Suppressor macrophage treated with lipopolysaccharide for 4 hours (primary cell): ENCODE measurements at places on chromosomes 1 and 21.

DNA sequence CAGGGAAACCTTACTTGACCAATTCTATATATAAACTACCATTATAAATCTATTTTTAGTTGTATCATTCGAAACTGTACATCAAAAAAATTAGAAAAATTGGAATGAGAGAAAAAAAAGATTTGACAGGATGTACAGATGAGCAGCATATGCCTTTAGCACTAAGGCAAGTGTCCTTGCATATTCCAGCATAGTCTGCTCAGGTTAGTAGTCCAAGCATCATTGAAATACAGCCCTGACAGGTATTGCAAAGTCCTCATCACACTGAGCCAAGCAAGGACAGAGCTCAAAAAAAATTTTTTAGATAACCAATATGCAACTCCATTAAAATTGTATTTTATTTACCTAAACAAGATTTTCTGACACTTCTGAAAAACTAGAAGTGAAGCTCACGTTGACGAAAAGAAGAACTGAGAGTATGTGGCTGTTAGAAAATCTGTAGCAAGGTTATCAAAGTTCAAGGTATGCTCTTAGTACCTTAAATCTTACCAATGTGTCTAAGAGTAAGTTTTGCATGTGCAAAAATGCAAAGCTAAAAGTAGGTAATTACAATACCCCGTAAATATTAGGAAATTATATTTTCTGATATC lies 465.6 kb upstream of the ADGRL4 start:
- no peak for DNase-seq

DNA sequence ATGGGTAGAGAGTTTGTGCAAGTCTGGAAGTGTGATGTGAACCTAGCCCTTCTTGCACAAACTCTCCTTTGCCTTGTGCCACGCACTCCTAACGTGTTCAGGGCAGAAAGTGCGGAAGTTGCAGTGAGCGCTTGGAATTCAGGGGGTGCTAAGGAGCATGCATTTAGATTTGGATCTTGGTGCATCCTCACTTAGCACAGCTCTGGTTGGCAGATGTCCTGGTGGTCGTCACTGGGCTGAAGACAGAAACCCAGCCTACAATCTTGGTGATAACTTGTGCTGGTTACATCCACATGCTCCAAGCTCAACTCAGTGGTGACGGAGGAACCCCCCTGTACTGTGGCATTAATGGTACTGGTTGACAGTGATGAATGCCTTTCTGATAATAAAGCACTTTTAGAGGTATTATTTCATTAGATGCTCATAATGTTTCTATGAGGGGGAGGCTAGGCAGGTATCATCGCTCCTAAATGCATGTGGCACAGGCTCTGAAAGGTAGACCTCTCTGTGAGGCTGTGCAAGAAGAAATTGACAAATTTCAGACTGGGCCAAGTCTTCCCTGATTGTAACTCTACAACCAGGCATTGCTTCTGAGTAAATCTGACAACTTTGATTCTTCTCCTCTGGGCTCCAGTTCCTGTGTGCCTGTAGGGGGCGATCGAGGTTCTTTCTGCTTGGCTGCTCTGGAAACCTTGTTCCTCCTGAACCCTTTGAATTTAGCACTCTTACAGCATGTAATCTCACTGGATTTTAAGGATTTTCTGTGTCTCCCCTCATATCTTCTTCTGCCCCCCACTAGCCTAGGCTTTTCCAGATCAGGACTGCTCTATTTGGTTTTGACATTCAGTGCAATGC lies 40.6 kb downstream of the MAPKAPK2 start:
- peak; percentile 73 for DNase-seq

DNA sequence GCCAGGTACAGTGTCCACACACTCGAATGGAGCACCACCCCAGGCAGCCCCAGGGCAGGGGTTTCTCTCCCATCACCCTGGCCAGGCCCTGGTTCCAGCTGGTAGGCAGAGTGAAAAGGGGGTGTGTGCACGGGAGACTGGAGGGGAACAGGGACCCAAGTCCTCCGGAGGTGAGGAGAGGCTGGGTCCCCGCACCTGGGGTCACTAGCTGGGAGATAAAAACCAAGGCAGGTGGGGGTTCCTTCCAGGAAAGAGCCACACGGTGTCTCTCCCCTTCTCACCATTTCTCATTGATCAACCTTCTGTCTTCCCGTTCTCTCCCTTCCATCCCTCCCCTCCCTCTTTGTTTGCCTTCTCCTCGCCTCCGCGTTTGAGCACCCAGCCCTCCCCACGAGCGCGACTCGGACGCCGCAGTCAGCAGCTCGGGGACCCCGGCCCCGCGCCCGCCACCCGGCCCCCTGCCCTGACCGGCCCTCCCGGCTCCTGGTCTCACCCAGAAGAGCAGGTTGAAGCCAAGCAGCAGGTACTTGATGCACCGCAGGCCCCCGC lies 358 bp downstream of the TSPAN2 start:
- no peak for DNase-seq

DNA sequence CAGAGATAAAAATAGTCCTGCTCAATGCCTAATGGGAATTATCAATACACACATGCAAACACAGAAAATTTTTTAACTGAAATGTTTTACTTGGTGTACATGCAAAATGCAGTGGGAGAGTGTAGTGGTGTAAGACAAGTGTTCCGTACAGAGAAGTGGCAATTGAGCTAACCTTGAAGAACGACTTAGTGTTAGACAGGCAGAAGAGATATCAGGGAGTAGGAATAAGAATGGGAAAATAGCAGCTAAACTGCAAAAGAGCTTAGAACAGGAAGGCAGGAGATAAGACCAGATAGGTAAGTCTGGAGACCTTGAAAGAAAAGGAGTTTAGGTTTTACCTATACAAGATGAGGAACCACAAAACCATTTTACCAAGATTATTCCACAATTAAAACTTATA lies 9.0 kb downstream of the USP24 start:
- no peak for DNase-seq

GRCh38 chr1:21216835-21217811 lies 40.4 kb upstream of the EIF4G3 start:
- DNase-seq = peak; percentile 69

DNA sequence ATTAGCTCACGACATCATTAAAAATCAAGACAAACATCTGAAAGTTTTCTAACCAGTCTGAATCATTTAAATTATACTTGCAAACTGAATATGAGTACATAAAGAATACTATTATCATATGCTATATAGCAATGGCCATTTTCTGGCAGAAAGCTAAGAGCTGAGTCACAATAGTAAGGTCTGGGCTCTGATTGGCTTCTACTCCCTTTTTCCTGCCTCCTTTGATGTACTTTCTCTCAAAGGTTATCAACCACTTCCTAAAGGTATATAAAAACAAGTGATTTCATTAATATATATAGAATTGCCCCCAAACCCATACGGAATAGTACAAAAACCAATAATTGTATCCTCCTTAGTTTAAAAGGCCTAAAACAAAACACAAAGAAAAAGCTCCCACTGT lies 7.0 kb downstream of the KCNA3 start:
- DNase-seq = no peak

- peak; percentile 62 for DNase-seq
These were observed 86.3 kb downstream of the ACBD6 start for GRCh38 chr1:180415985-180416633.

DNA sequence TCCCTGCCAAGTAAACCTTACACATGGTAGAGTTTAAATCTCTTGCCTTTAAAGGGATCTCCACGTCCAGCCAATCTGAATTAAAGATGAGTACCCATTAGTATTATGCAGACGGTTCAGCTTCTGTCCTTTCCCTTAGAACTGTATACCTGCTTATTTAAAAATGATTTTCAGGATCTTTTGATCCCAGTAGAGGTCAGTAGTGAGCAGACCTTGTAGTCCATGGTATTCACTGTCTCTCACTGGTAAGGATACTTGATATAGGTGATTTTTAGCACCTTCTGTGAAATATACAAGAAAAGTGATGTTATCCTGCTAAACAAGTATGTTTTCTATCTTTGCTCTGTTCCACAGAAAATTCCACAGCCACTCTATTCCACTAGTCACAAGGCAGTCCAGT lies 1211.6 kb upstream of the ADGRL4 start:
- peak; percentile 25 for DNase-seq

GRCh38 chr1:234288946-234289345 lies 84.3 kb upstream of the COA6 start:
- no peak for DNase-seq

DNA sequence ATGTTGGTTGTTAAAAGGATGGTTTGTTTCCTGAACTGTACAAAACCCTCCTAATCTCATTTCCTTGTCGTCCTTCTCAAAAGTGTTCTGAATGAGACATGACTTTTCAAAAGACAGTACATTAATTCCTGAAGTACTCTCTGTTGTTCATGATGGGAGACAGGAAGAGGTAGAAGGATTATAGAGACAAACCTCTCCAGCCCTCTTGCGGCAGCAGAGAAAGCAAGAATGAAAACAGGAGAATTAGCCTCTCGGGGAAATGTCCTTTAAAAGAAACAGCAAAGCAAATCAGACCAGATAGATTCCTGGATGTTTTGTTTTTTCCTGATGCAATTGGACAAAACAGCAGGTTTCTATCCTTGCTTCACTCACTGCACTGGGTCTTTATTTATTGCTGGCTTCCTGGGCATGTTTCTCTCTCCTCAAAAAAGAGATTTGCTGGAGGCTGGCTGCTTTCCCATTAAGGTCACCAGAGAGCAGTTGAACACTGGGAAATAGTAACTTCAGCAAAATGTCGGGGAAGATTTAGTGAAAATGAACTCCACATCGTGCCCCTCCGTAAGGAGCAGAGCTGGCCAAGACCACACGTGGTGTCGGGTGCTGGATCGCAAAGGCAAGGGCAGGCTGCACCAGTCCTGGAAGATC lies 145.8 kb upstream of the SYT6 start:
- no peak for DNase-seq

- no peak for DNase-seq
These were observed 38.4 kb downstream of the PIK3CD start for GRCh38 chr1:9689971-9690381.

DNA sequence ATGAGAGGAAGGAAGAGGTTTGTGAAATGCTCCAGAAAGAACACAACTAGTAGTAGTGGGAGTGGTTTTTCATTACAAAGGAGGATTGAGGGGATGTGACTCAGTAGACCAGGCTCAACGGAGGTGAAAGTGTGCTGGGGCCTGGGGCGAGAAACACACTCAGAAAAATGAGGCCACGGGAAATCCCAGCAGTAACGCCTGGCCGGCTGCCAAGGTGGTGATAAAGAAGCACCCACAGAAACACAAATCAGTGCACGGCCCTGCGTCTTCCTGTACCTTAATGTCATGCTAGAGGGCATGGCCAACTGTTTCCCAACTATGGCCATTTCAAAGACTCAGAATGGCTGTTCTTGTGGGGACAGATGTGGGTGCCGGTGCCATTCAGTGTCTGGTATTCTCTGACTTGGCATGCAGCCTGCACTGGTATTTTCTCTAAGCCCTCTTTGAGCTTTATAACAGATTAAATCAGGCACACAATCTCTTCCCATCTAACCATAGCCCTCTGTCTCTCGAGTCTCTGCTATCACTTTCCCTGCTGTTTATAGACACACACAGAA lies 38.2 kb downstream of the URB2 start:
- peak; percentile 5 for DNase-seq

GRCh38 chr1:153608742-153609584 lies 4.0 kb downstream of the S100A16 start:
- DNase-seq = peak; percentile 54

- DNase-seq = no peak
These were observed 87.3 kb downstream of the JAK1 start for GRCh38 chr1:64878931-64879611.

DNA sequence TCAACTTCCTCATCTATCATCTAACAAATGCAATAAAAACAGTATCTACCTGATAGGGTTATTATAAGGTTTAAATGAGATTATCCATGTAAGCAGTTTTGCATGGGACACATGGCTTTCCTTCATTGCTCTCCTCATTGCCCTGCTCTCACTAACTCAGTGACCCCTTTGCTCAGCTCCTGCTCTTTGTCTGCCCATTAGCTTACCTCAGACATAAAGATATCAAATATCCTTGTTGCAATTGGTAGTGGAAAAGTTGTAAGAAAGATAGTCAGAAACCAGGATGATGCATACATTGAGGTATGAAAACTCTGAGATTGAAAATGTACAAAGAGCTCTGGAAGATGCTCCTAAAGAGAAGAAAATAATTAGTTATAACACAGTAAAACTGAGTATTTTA lies 89.8 kb downstream of the EVI5 start:
- DNase-seq = no peak

DNA sequence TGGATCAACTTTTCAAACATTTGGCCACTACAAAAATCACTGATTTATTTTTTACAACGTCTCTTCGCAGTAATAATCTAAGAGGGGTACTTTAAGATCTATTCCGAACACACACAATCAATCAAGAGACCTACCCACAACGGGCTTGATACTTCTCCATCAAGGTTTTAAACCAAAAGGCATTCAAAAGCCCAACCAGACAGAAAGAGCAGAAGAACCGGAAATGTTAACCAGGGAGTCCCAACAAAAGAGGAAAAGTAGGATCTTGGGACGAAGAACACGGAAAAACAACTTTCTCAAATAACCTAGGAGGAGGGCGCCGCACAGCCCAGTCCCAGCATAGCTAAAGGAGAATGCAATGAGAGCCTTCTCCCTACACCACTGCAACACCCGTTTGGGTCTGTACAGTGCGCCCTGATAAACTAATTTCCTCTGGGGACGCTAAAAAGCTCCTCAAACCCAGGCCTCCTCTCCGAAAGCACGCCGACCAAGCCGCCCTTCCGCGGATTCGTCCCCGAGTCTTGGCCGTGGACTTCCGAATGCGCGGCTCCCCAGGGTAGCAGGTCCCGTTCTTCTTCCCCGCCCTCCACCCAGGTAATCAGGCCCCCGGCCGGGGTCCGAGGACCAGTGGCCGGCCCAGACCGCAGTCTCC lies 623 bp downstream of the RPL22 start:
- DNase-seq = no peak

DNA sequence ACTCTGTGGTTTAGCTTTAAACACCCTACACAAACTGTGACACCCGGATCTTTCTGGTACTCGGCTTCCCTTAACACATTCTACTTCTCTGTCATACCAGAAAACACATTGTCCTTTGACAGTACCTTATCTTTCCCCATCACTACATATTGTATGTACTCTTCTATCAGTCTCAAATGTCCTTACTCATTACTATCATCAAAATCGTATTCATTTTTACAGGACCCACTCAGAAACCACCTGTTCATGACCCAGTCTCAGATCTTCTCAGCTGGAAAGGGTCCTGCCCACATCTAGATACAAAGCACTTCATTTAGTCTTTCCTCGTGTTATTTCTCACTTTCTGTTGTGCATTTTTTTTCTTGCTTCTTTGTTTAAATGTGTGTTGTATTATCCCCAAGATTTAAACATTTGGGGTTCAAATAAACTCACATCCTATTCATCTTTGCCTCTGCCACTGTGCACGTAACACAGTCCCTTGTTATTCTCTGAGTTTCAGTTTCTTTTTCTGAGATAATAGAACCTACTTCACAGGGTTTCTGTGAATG lies 27.7 kb downstream of the CD34 start:
- no peak for DNase-seq

- no peak for DNase-seq
These were observed 9.4 kb downstream of the FAM229A start for GRCh38 chr1:32352831-32353383.
